Activated B cell treated with CpG ODN at 0.5 μM for 24 hours (primary cell): ENCODE measurements at places on chromosomes 1 and 21.

- no peak for DNase-seq
These were observed 45.1 kb downstream of the SCCPDH start for GRCh38 chr1:246769306-246769705.

DNA sequence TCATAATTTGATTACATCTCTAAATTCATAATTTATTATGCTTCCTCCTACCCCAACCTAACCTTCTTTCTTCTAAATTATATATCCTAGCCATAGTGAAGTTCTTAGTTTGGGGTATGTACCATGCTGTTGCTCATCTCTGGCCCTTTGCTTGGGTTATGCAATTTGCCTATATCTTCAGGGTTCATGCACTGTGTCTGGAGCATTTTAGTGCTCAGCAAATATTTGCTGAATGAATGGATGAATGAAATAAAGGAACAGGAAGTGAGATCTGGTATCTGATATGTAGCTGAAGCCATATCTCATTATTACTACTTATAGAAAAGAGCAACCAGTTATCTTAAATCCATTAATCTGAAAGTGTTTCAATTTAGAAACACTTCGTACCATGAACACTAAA lies 137.6 kb downstream of the GPATCH2 start:
- DNase-seq: no peak

GRCh38 chr1:7584643-7585042 lies 186.5 kb upstream of the VAMP3 start:
- DNase-seq: no peak

- DNase-seq: no peak
These were observed 78.7 kb downstream of the PBX1 start for GRCh38 chr1:164637461-164638375.

DNA sequence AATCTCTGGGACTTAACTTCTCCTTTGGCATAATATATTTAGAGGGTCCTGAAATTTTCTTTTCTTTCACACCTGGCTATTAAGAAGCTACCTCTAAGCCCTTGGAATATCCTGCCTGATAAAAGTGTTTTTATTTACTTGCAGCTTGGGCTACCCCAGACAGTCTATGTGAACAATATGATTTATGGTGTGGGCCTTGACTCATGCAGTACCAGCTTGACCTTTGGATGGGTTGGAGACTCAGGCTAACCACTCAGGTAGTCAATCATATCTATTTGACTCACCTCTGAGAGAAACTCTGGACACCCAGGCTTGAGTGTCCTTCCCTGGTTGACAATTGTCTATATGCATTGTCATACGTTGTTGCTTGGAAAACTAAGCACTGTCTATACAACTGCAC lies 13.4 kb upstream of the PGBD2 start:
- DNase-seq: no peak

GRCh38 chr1:27542463-27543273 lies 52.7 kb upstream of the WASF2 start:
- DNase-seq: no peak

- no peak for DNase-seq
These were observed 497.8 kb downstream of the TTLL7 start for GRCh38 chr1:83500987-83501591.

- no peak for DNase-seq
These were observed 105.6 kb downstream of the PLPP3 start for GRCh38 chr1:56473582-56474270.

- no peak for DNase-seq
These were observed 195.0 kb downstream of the KCNK2 start for GRCh38 chr1:215277532-215277931.

DNA sequence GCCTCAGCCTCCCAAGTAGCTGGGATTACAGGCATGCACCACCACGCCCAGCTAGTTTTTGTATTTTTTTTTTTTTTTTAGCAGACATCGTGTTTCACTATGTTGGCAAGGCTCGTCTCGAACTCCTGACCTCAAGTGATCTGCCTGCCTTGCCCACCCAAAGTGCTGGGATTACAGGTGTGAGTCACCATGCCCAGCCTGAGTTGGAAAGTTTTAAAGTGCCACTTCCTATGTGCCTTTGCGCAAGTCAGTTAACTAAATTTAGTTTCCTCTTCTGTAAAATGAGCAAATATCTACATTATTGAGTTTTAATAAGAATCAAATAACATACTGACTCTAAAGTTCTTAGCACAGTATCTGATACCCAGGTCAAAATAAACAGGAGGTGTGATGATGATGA lies 12.4 kb downstream of the SLC19A2 start:
- DNase-seq: no peak

GRCh38 chr1:59378621-59379370 lies 81.9 kb downstream of the FGGY start:
- no peak for DNase-seq

DNA sequence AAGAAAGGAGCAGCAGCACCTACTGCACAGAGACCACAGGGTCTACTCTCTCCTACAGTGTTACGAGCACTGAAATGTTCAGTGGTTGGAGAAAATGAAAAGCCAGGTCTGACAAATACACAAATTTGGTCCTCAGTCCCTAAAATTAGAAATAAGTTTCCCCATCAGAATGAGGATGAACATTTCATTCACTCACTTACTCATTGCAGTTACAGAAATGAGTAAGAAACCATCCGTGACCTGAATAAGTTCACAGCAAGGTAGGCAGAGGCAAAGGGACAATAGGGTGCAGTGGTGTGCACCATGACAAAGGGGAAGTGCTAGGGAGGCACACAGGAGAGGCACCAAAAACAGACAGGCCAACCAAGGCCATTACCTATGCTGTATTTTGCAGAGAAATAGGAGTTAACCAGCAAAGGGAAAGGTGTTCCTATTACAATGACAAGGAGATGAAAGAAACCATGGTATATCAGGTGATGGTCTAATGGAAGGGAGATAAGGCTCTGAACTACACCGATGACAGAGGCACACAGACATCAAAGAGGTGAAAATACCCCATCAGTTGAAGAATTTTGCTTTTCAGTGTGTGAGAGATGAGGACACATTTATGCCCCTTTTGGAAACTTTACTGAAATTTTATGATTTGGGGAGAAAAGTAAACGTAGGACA lies 29.4 kb downstream of the VAV3 start:
- peak; percentile 25 for DNase-seq

GRCh38 chr1:212791261-212791675 lies 309 bp downstream of the NSL1 start:
- DNase-seq: no peak

GRCh38 chr1:1360506-1361169 lies 2.3 kb upstream of the MXRA8 start:
- DNase-seq: no peak

GRCh38 chr1:231144416-231145193 lies 17.3 kb upstream of the TRIM67 start:
- DNase-seq: no peak

DNA sequence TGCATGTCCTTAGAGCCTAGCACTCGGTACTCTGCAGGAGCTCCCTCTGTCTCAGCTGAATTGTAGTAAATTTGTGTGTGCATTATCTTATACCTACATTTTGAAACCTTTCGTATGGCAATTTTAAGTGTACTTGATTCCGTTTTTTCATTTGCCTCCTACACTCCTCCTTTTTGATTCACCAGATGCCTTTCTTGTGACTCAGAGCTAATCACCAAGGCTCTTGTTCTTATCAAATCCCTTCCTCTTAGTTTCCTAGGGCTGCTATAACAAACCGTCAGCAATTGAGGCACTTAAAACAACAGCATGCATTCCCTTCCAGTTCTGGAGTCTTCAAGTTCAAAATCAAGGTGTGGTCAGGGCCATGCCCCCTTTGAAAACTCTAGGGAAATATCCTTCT lies 261.0 kb downstream of the ASTN1 start:
- no peak for DNase-seq

DNA sequence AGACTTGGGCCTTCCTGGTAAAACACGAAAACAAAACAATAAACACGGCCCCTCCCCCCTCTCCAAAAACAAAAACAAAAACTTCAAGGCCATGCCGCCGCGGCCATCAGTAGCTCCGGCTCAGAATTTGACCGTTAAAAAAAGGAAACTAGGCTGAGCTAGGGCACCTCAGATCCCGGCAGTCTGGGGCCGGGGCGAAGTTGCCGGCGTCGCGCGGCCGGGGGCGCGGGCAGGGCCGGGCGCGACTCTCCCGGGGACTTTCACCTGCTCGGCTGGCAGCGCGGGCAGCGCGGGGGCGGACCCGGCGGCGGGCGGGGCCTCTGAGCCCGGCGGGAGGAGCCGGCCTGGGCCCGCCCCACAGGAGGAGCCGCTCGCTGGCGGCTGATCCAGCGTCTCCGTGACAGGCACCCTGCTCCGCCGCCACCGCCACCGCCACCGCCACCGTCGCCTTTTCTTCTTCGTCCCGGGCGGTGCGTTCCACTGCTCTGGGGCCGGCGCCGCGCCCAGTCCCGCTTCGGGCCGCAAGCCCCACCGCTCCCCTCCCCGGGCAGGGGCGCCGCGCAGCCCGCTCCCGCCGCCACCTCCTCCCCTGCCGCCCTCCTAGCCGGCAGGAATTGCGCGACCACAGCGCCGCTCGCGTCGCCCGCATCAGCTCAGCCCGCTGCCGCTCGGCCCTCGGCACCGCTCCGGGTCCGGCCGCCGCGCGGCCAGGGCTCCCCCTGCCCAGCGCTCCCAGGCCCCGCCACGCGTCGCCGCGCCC lies at the start of gene NOS1AP:
TSS of gene NOS1AP (plus strand) at position 358 of the 760 bp plus-strand sequence. CDS start 487 bp downstream, outside the sequence.
- DNase-seq: peak; percentile 68
